Glutamatergic neuron (in vitro differentiated cells): ENCODE measurements at places on chromosomes 6 and 20. TPM values are rescaled to one million over a fixed set of nuclear protein-coding genes. Genes with fewer than 3 reads are reported as not detected.

ELOVL2 gene
- 10.6 TPM for total RNA-seq

DNA sequence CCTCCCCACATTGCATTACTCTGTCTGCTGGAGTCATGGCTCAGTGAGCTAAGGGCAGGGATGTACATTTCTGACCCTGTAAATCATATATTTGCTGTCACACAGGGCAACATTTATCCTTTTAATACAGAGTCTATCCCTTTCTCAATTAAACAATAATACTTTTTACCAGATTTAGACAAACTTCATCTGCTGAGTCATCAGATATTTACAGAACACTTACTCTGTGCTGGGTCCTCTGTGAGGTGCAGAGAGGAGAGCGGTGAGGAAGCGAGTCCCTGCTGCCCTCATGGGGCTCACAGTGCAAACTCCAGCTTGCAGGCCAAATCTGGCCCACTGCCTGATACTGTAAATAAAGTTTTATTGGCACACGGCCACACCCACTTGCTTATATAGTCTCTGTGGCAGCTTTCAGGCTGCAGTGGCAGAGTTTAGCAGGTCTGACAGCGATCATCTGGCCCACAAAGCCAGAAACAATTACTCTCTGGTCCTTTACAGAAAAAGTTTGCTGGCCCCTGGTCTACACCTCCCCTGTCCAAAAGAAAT is 144.5 kb downstream of the CDH26 start:
- no peak for DNase-seq

DNA sequence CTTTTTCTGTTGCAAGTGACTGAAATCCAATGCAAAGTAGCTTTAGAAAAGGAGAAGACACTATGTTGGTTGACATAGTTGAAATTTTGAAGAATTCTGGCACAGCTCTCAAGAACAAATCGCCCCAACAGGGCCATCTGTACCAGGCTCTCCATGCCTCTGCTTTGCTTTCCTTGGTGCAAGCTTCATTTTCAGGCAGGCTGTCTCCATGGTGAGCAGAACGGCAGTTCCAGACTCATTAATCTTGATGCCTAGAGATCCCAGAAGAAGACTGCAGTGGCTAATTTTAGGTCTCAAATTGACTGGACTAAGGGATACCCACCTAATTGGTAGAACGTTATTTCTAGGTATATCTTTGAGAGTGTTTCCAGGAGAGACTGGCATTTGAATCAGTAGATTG is 950.7 kb upstream of the FLRT3 start:
- no peak for DNase-seq

MUCL3 gene
- total RNA-seq: not detected

TMEM74B gene
- total RNA-seq: 5.0 TPM

- DNase-seq: no peak
These were observed 300.4 kb downstream of the LRFN2 start for GRCh38 chr6:40286721-40287120.

SALL4 gene
- 41.0 TPM for total RNA-seq

DNA sequence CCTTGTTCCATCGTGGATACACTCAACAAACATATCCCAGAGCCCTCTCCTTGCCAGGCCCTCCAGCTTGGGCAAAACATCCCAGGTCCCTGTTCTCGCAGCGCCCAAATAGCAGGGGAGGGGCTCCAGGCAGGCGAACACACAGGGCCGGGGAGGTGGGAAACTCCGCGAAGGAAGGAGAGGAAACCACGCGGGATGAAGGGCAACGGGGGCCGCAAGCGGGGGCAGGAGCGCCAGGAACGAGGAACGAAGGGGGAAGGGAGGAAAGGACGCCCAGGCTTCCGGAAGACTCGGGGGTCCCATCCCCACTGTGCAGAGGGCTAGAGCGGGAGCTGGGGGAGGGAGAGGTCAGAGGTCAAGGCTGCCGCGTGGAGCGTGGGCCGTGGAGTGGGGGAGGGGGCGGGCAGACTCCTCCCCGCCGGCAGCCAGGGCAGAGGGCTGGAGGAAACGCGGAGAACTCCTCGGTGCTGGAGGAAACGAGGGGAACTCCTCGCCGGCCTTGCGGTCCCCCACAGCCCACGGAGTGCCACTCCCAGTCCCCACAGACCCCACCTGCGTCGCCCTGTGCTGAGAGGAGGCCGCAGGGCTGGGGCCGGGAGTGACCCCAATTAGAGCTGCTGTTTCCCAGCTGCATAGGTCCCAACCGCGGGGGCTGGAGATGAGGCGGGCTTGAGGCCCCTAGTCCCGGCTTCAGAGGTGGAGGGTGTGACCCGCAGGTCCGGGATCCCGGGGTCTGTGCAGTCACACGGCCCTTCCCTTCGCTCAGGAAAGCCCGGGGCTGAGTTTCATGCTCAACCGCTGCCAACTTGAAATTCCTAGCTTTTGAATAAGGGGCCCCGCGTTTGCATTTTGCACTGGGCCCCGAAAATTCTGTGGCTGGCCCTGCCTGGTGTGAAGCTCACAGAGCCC is 1.2 kb upstream of the RBM38 start:
- peak; percentile 24 for DNase-seq

GRCh38 chr6:130128326-130128725 is 94.4 kb downstream of the SAMD3 start:
- no peak for DNase-seq

HLA-DQA2 gene
- not detected for total RNA-seq

GRCh38 chr6:89387516-89388201 is 24.4 kb downstream of the RRAGD start:
- DNase-seq: no peak

SLC17A1 gene
- total RNA-seq: not detected

SPAG4 gene
- 5.0 TPM for total RNA-seq

DNA sequence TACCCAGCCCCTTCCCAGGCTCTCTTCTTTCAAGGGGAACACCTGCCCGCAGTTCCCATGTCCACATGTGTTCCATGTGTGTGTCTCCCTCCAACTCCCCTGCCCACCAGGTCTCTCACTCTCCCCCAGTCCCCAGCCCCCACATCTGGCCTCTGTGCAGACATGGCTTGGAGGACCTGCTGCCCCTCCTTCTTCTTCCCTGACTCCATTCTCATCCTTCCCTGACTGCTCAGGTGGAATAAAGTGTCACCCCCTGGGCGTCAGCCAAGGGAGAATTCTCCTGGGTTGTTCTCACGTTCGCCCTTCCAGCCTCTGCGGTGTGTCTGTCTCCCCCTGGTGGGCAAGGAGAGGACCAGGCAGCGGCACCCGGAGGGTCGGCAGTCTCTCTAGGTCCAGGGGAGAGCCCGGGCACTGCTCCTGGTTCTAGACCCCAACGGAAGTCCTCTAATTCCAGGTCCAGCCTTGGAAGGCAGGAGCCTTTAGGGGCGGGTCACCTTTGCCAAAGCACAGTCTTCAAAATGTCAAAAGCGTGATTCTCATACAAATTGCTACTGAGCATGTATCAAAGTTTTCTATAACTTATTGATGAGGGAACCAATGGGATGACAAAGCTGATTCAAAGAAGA is 50.5 kb downstream of the EBF4 start:
- peak; percentile 81 for DNase-seq

GRCh38 chr20:25090492-25091429 is 8.8 kb upstream of the VSX1 start:
- DNase-seq: no peak

- DNase-seq: no peak
These were observed 40.1 kb downstream of the HECA start for GRCh38 chr6:139174961-139175360.

PPARD gene
- total RNA-seq: 37.5 TPM

GRCh38 chr6:170056278-170056711 is 234.6 kb downstream of the DLL1 start:
- peak; percentile 13 for DNase-seq

CTSA gene
- total RNA-seq: 63.7 TPM

DNA sequence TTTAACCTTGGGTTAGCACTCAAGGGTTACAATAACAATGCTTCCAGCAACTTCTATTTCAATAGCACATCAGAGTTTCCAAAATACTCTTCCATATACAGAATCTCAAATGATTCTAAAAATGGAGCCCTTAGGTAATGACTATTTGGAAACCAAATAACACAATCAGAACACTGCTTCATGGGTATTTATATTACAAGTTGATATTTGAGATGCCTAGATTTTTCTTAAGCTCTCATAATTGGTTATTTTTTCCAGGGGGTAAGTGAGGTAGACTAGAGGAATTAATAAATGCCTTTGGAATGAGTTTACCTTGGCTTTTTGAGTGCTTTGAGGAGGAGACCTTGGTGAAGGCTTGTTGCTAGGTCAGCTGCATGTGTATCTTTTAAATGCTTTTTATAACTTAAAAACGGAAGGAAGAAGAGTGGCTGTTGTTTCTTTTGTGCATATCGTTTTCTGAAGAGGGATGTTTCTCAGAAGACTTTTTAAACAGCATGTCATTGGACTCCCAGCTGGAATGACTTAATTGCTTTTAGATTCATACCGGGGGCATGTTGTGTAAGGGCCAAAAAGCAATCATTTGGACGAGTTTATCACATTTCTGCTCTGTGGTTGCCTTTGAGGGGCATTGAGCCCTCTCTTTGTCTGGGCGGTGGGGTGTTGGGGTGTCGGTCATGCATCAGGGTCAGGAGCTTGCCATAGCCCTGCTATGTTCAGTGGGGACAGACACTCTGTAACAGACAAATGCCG is 186.0 kb downstream of the DTNBP1 start:
- DNase-seq: no peak

MAP3K4 gene
- 63.3 TPM for total RNA-seq

CLVS2 gene
- total RNA-seq: 18.6 TPM

- DNase-seq: peak; percentile 70
These were observed 33.7 kb downstream of the PTGIS start for GRCh38 chr20:49534255-49534712.

DNA sequence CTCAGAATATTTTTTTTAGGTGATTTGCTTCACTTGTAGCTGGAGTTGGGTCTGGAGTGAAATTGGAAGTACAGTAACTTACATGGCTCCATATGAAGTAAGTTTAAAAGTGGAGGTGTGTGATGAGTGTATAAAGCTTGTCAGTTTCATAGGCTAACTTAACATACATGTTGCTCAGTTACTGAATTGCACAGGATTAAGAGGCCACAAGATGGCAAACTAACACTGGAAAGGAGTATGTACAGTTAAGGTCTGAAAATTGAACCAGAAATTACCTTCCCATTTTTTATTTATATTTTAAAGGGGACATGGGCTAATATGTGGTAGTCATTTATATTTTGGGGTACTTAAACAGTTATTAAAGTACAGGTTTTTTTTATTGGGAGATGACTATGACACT is 45.3 kb upstream of the SMIM8 start:
- DNase-seq: no peak

FOXQ1 gene
- 1.9 TPM for total RNA-seq

DNA sequence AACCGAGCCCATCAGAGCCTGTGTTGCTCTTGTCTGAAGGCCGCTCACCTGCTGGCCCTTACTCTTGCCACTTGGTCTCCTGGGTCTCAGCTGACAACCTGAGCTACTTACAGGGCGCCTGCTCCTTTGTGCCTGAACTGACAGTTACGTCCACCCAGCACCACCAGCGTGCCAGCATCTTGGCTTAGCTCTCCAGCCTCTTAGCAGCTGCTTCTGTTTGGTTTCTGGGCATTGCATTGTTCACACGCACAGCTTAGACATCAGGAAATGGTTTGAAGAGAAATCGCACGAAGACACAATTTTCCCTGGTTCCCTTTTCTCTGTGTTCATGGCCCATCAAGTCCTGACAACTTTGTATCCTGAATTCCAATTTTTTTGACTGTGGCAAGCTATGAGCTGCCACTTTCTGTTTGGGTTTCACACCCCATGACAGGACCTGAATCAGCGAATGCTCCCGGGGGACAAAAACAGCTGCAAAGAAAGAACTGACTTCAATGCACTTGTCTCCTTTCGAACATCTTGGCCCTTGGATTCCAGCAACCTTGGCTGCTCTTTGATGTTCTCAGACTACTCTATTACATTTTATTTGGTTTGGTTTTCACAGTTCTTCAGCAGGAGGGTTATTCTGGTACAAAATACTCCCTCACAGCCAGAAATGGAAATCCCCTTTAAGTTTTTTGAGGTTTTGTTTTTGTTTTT is 45.2 kb upstream of the LY86 start:
- DNase-seq: no peak

DNA sequence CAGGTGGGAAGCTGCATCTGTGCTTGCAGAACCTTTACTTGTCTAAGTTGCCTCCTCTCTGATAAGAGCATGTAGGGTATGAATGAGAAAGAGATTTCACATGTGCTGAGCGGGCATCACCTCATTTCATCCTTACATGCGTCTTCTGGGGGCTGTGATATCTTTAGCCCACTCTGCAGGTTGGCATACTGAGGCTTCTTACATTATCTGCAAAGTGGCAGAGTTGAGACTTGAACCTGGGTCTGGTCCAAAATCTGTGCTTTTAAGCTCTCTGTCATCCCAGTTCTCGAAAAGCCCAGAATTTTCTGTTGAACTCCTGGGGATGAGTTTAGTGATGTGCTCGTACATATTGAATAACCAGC is 2.0 kb upstream of the SRC start:
- no peak for DNase-seq

- no peak for DNase-seq
These were observed 126.0 kb upstream of the LRFN2 start for GRCh38 chr6:40713002-40713719.

TRIM10 gene
- total RNA-seq: not detected

DNA sequence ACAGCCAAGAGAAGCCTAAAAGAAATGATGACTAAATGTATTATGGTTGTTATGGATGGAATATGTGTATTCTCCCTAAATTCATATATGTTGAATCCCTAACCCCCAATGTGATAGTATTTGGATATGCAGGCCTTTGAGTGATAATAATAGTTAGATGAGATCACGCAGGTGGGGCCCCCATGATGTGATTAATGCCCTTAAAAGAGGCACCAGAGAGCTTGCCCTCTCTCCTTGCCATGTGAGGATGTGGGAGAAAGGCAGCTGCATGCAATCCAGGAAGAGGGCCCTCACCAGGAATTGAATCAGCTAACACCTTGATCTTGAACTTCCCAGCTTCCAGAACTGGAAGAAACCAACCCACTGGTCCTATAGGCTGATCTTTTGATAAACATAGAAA is 190.6 kb upstream of the TCF21 start:
- no peak for DNase-seq

DNA sequence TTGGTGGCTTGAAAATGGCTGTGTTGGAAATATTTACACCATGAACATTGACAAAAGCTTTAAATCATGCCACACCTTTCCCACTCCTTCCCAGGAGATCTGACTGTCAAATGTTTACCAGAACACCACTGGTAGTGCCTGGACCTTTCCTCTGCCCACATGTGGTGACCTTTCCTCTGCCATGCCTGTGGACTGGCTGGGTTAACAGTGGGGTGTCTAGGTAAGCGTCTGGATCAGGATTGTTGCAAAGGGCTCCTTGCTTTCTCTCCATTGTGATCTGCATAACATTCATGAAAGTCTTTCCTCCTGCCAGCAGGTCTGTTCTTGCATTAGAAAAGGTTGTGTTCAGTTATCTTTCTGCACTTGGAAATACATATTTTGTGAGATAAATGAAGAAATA is 572.7 kb downstream of the DHX35 start:
- DNase-seq: no peak

GRCh38 chr20:62327726-62328495 is 25.1 kb downstream of the ADRM1 start:
- no peak for DNase-seq

- DNase-seq: no peak
These were observed 1081.7 kb downstream of the KIF16B start for GRCh38 chr20:15491575-15491974.

- DNase-seq: peak; percentile 84
These were observed at the start of gene TCF15 for GRCh38 chr20:610130-611046. Gene TCF15, minus strand, starts transcription at chr20:610309. Its CDS starts 72 bp downstream, at chr20:610237.
